Upper lobe of left lung (tissue), 6 donors: ENCODE measurements at places on chromosomes 16 and 17.

- H3K4me3 ChIP-seq: no peak overlapping the region
- H3K4me1 ChIP-seq: no peaks in the 10 kb centered on the region
- peak overlapping the region; percentile 49 for H3K27ac ChIP-seq
- H3K27me3 ChIP-seq: no peaks in the 10 kb centered on the region
- peak; percentile 45 for DNase-seq
Measured at GRCh38 chr17:16329519-16330271, 23.6 kb downstream of the CENPV start.

- H3K27me3 ChIP-seq: no peaks in the 10 kb centered on the region
- no peaks in the 10 kb centered on the region for H3K36me3 ChIP-seq
- no peak overlapping the region for H3K4me3 ChIP-seq
- H3K27ac ChIP-seq: no peak overlapping the region
Measured at GRCh38 chr17:79561486-79562133, 49.2 kb downstream of the RBFOX3 start.

GRCh38 chr17:6101706-6102105 is 31.5 kb downstream of the WSCD1 start:
- H3K27ac ChIP-seq: no peak overlapping the region
- no peaks in the 10 kb centered on the region for H3K27me3 ChIP-seq
- DNase-seq: no peak
- no peaks in the 10 kb centered on the region for H3K4me1 ChIP-seq
- no peaks in the 10 kb centered on the region for H3K36me3 ChIP-seq

GRCh38 chr17:29341726-29342125 is 47.8 kb upstream of the NUFIP2 start:
- no peak for DNase-seq
- no peak overlapping the region for H3K27ac ChIP-seq
- H3K4me3 ChIP-seq: no peak overlapping the region

- H3K4me3 ChIP-seq: no peak overlapping the region
- H3K4me1 ChIP-seq: no peaks in the 10 kb centered on the region
- DNase-seq: no peak
- no peaks in the 10 kb centered on the region for H3K36me3 ChIP-seq
Measured at GRCh38 chr16:79845734-79846135, 245.2 kb upstream of the MAF start.

DNA sequence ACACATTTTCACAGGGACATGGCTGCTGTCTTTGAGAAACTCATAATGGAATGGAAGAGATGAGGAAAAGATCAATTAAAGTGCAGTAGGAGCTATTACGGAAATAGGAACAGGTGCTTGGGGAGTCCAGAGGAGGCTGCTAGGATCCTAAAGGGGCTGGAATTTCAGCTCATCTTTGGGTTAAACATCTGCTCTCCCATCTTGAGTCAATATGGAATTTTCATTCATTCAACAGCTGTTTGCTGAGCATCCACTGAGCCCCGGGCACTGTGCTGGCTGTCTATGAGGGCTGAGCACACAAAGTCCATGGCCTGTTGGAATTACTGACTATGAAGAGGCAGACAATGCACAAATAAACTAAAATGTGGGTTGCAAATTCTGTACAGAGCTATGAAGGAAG is 47.9 kb downstream of the ASIC2 start:
- H3K27ac ChIP-seq: no peak overlapping the region
- H3K4me1 ChIP-seq: no peaks in the 10 kb centered on the region
- no peaks in the 10 kb centered on the region for H3K36me3 ChIP-seq
- DNase-seq: no peak
- no peaks in the 10 kb centered on the region for H3K27me3 ChIP-seq

DNA sequence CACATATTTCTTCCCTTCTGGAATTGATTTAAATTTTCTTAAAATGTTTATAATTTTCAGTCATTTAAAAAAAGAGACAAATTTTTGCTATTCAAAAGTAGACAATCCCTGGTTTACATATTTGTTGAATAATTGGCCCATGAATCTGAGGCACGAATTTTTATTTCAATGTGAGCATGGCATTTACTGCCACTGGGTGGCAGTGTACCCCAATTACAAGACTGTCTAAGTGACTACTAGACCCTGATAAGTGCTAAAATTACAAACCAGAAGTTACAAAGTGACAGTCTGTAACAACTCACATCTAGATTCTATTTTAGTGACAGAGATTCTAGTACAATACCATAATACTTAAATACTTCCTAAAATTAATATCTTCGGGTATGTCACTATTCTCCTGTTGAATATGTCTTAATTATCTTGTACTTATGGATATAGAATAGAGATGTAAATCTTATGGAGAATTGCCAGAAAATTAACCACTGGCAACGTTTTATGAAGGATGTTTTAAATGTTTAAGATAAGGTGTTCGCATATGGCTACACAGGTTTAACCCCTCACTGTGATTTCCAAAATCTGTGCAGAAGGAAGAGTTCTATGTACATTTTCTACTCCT is 235.8 kb downstream of the MAP2K4 start:
- H3K4me1 ChIP-seq: no peaks in the 10 kb centered on the region
- DNase-seq: no peak
- no peaks in the 10 kb centered on the region for H3K27me3 ChIP-seq
- H3K36me3 ChIP-seq: no peaks in the 10 kb centered on the region
- no peak overlapping the region for H3K4me3 ChIP-seq

- H3K4me3 ChIP-seq: no peak overlapping the region
- no peak for DNase-seq
- no peaks in the 10 kb centered on the region for H3K27me3 ChIP-seq
- H3K27ac ChIP-seq: no peak overlapping the region
- no peaks in the 10 kb centered on the region for H3K36me3 ChIP-seq
Measured at GRCh38 chr17:10585529-10585928, 36.1 kb upstream of the MYH2 start.
